NCI-H1930 (cell line): ENCODE measurements at places on chromosomes 1 and 21.

GRCh38 chr1:62131093-62131725 lies 63.4 kb upstream of the L1TD1 start:
- no peak for DNase-seq

- DNase-seq: no peak
These were observed 75.5 kb downstream of the JAK1 start for GRCh38 chr1:64890699-64891447.

DNA sequence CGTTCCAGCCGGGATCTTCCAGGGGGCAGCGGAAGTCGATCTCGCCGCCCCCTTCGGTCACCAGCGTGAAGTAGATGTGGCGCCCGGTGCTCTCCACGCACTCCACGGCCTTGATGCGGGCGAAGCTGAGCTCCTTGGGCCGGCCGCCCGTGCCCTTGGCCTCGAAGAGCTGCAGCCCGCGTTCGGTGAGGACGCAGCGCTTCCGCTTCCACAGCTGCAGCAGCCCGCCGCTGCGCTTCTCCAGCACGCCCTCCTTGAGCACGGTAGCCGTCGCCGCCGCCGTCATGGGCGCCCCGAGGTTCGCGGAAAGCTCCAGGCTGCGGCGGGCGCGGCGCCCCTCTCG lies 516 bp downstream of the PHLDA3 start:
- DNase-seq: no peak

DNA sequence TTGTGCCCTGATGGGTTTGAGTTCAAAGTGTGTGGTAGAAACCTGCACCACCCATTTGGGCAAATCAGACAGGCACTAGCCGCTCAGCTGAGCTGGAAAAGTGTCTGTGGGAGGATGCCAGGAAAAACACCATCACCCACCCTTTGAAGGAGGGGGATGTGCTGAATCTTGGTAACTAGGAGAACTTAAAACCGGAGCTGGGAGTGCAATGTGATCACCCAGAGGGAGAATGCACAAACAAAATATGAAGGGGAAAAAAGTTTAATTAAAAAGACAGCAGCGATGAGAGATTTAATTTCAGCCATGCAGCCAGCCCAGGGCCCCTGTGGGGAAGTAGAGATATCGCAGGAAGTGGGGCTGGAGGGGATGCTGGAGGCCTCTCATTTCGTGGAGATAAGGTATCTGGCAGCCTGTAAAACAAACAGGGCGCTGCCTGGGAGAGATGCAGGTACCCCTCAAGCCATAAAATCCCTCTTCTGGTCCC lies 86.8 kb upstream of the BCAR3 start:
- DNase-seq: no peak
